ENCODE measurements at places on chromosomes 4 and X. TPM values are rescaled to one million over a fixed set of nuclear protein-coding genes. Genes with fewer than 3 reads are reported as not detected.
A peak's percentile ranks its signal among the peaks of the same experiment; 100 is the strongest.

DNA sequence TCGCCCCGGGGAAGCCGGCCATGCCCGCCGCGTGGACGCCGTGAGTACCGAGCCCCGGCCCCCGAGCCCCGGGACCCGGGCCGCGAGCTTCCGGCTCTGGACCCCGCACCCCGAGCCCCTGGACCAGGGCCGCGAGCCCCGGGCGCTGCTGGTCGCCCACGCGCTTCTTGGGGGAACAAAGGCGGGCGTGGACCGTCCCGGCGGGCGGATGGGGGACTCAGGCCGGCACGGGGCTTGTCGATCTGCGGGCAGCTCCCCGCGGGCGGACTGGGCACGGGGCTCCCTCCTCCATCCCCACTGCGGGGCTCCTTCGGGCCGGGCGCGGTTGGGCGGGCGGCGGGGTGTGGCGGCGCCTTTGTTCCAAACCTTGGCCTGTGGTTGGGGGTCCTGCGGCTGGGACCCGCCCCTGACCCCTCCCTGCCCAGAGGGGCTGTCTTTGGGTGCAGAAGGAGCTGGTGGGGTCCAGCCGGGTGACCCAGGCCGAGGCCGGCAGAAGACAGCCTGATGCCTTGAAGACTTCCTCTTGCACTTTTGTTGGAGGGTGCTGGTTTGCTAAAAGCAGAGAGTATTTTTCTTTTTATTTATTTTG, 25.2 kb upstream of the ADD1 start:
- DNase-seq: no peak

GRCh38 chr4:145623831-145624230, 4.6 kb downstream of the MMAA start:
- peak; percentile 43 for DNase-seq

DNA sequence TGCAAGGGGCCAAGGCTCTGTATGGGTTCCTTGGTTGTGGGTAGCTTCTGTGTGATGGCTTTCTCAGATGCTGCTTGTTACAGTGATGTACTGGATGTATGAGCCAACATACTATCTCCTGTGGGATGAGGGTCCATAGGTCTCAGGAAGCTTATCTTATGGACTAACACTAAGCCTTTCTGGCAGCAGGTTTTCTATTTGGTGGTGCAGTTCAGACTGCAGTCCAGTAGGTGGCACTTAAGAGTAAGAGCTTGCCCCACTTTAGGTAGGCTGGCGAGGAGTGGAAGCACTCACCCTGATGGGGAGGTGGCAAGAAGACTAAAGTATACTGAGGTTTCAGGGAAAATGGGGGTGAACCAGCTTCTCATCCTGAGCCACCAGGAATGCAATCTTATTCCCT, 306.7 kb upstream of the MAOA start:
- DNase-seq: peak; percentile 1

DNA sequence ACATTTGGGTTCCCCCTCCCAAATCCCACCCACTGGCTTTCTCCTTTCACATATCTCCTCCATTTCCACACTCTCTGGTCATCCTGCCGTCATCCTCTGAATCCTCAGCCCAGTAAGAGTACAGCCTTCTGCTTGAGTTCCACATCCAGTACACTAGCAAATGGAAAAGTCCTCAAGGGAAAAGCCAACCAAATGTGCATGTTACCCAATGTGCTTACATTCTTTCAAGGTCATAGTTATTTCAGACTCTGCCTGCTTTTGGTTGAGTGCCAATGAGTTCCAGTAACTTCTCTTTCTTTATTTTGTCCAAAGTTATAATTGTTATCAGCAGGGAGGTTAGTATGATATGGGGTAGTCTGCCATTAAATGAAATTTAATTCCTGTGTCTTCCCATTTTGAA, 78.1 kb downstream of the SRPX start:
- peak; percentile 59 for DNase-seq

YY2 gene
- 1.8 TPM for total RNA-seq

HS6ST2 gene
- total RNA-seq: not detected

RBM46 gene
- not detected for total RNA-seq

XAGE2 gene
- total RNA-seq: not detected

Data from LHCN-M2 (cell line).